ENCODE measurements at places on chromosomes 1 and 21. TPM values are rescaled to one million over a fixed set of nuclear protein-coding genes. Genes with fewer than 3 reads are reported as not detected.

DNA sequence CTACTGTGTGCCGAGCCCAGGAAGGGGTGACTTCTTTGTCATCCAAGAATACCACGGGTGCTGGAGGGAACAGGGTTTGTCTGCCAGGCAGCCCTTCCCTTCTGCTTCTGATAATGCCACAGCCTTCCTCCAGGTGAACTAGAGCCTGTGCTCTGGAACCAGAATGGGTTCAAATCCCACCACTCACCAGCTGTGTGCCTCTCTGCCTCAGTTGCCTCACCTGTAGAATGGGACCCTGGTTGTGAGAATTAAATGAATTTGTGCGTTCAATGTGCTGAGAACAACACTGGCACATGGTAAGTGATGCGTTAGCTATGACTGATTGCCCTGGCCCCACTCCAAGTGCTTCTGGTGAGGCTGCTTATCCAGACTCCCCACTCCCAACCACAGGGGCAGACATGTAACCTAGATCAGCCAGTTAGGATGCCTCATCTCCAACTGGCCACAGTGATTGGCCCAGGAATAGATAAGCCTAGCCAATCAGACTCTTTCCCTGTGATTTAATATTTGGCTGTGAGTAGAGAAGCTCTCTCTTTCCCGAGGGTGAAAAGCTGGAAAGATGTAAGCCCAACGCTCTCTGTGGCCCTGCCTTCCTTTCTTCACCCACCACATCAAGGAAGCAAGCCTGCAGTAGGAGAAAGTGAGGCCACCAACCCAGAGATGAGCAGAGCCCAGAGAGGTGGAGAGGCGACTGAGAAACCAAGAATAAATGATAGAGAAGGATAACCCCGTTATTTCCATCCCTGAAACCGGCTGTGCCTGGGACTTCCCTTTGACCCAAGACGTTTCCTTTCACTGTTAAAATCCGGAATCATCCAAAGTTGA, 20.8 kb upstream of the LAPTM5 start:
- peak; percentile 96 for DNase-seq

DNA sequence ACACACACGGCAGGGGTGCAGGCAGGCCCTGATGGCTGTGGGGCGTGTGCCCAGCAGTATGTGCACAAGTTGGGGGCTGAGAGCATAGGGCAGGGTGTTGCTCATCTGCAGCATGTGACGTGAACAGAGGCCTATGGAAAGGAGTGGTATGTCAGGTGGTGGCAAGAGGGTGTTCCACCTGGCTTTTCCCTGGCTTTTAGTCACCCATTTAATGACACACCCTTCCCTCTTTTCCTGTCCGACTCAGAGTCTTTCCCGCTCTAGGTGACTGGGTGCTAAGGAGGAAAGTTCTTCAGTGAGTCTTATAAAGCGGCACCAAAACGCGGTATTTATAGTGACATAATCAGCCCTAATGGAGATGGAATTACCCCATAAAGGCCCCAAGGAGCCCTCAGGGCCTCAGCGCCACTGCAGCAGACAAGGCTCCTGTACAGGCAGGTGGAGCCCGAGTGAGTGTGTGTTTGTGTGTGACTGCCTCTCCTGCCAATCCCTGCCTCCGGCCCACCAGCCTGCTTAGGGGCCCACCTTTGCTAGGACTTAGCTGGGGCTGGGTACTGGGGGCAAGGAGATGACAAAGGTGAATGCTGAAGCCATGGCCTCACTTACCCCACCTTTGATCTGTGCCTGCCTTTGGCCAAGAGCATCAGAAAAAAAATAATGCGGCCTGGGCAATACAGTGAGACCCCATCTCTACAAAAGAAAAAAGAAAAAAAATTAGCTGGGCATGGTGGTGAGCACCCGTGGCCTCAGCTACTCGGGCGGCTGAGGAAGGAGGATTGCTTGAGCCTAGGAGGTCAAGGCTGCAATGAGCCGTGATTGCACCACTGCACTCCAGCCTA, 3.3 kb upstream of the EPHA2 start:
- no peak for DNase-seq

DNA sequence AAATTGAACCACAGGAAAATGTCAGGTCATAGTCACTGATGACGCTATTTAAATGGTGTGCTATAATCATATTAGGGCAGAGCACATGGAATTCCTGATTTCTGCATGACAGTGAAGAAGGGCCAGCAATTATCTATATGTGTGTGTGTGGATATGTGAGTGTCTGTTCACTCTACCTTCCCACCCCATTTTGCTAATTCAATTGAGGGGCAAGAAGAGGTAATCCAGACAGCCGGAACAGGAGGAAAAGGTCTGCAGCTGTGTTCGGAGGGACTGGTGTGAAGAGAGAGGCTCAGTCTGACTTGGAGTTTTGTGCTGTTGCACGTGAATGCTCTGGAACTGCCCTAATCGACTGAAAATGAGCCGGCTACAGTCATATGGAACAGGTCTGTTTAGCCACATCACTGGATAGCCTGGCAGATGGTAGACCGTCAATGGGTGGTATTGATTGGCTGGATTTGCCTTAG, 5.1 kb upstream of the ELAVL4 start:
- DNase-seq: no peak

DNA sequence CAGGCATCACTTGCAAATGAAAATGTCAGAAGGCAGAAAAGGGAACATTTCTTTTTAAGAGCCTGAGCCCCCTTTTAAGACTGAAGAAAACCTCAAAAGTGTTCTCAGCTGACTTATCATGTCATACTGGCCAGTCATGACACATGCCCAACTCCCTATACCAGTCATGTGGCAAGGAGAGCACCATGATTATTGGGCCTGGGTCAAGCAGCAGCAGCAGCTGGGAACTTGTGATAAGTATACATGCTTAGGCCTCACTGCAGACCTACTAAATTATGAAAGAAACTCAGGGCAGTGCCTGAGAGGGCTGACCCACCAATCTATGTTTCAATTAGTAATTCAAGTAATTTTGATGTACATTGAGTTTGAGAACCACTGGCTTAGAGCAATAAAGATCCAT, 8.6 kb downstream of the RO60 start:
- DNase-seq: no peak

- DNase-seq: no peak
These were observed 1.1 kb downstream of the DENND2D start for GRCh38 chr1:111199329-111199728.

DNA sequence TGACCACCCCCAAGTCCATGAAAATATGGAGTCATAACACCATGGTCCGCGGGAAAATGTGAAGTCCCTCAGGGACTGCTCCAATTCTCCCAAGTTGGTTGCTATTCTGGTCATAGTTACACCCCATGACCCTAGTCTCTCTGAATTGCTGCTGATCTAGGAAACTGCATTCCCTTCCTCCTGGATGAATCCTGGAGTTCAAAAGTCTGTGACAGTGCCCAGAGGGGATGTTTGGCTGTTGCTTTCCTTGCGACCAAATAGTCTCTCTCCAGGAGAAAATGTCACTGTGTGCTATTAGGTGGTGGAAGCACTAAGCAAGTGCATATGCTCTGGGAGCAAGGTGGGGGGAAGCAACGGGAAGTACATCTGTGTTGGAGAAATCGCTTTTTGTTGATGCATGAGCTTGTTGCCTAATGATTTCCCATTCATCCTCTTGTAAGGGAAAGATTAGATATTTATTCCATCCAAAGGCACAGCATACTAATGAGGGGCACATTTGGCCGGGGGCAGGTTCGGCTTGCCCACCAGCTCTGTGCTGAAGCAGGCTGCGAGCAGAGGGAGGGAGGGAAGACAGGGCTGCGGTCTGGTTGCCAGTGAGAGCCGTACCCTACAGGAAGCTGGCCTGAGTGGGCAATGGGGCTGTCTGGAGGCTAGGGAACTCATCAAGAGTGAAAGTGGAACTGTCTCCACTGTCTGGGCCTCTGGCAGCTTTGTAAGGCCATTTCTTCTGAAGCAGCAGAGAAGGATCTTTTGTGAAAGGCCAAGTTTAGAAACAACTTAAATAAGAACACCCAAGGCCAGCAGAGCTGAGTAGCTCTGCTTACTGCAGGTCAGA, 27.2 kb downstream of the SYT6 start:
- DNase-seq: no peak

GRCh38 chr1:31880957-31881687, 57.0 kb downstream of the PTP4A2 start:
- no peak for DNase-seq

GRCh38 chr1:1427106-1427819, 6.2 kb upstream of the ANKRD65 start:
- no peak for DNase-seq

DNA sequence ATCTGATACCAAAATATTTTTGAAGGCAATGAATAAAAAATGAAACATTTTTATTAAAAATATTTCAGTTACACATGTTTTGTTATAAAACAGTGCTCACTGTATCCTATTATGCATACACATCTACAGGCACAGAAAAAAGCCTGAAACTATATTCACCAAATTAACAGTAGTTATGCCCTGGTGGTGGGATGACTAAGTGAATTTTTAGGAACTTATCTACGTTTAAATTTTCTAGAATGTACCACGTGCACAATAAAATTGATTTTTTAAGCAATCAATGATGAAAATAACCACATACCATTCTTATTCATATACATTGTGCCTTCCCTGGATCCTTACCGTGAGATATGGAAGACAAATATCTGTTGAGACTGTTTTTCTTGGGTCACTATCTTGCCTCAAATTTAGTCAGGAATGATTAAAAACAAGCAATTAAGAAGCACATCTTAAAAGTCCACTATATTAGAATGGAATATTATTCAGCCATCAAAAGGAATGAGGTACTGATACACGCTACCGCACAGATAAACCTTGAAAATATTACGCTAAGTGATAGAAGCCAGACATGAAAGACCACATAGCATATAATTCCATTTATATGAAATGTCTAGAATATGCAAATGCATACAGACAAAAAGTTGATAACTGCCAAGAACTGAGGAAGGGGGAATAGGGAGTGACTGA, 17.4 kb downstream of the TP53BP2 start:
- no peak for DNase-seq

- no peak for DNase-seq
These were observed 54.6 kb downstream of the SIM2 start for GRCh38 chr21:36753556-36753955.

- DNase-seq: peak; percentile 67
These were observed 41.3 kb upstream of the KCNE1 start for GRCh38 chr21:34553151-34553952.

UBL4B gene
- total RNA-seq: not detected

NUP210L gene
- 0.17 TPM for total RNA-seq

PLPPR5 gene
- total RNA-seq: not detected

CA6 gene
- total RNA-seq: not detected

TFAP2E gene
- total RNA-seq: 0.26 TPM
